ENCODE measurements at places on chromosomes 6 and 20.

DNA sequence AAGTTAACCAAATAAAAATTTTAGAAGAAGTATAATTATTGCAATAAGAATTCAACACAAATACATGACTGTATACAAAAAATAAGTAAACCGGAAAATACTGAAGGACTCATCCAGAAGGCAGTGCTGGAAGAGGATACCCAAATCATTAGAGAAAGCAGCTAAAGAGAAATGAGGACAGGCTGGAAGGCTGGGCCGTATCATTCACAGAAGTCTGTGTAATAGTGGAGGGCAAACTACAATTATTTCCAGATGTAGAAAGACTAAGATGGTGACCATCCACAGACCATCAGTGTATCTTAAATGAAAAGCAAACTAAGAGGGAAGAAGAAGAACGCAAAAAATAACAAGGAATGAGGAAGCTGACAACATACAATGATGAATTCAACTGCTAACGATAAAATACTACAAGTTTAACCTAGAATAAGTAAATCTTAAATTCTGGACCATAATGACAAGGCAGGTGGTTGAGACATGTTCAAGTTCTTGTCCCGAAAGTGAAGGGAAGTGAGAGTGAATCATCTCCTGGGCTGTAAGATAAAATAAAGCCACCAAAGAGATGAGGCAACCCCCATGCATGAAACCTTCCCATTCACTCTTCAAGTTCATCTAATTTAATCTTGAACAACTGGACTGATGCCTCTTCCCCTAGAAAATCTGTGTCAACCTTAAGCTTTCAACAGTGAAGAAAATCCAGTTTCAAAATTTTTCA, 71.5 kb downstream of the SLC23A2 start:
- DNase-seq = no peak

DNA sequence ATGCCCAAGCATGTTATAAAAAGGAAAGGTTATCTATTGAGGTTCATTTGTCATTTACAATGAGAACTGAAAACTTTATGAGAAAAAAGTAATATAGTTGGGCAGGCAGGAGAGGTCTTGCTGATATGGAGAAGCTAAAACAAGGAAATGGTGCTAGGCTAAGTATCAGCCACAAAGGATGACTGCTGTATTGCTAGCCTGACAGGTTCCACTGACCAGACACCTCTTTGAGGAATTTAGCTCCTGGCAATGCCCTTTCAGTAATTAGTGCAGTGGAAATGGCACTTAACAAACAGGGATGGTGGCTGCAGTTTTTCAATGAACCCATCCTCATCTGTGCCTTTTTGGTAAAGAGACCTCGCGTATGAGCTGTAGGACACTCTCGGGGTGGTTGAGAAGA, 284.4 kb downstream of the ZFAND3 start:
- no peak for DNase-seq

GRCh38 chr6:71114544-71114943, 157.7 kb upstream of the B3GAT2 start:
- no peak for DNase-seq

GRCh38 chr20:38165089-38165965, at the start of gene TGM2:
Gene TGM2, minus strand, starts transcription at chr20:38165270. Its CDS starts 72 bp downstream, at chr20:38165198.
- no peak for DNase-seq

- DNase-seq = no peak
Measured at GRCh38 chr6:101453221-101453620, 59.7 kb downstream of the GRIK2 start.

Measured in left renal cortex interstitium (tissue), 4 donors.